ENCODE measurements at places on chromosomes 11 and 22. TPM values are rescaled to one million over a fixed set of nuclear protein-coding genes. Genes with fewer than 3 reads are reported as not detected.

Gene RASL10A
- 0.70 TPM for total RNA-seq

Gene MS4A4A
- not detected for total RNA-seq

Gene HORMAD2
- not detected for total RNA-seq

Gene NOX4
- total RNA-seq, result not detected

Gene YPEL4
- 2.4 TPM for total RNA-seq

Gene SYT12
- total RNA-seq, result not detected

Gene TXN2
- 42.7 TPM for total RNA-seq

Gene NAALAD2
- not detected for total RNA-seq

Gene POU2AF2
- total RNA-seq, result not detected

Gene IGLL1
- total RNA-seq, result not detected

Gene RCOR2
- 0.26 TPM for total RNA-seq

Gene PHOX2A
- total RNA-seq, result not detected

Gene FGF4
- total RNA-seq, result not detected

Gene PRR5
- 58.7 TPM for total RNA-seq

Gene CPSF7
- 117 TPM for total RNA-seq

Gene ARHGAP8
- total RNA-seq, result 2.0 TPM

Gene PTPRCAP
- 192 TPM for total RNA-seq

Gene PRG2
- total RNA-seq, result 0.44 TPM

Gene PPARA
- 11.4 TPM for total RNA-seq

Gene OR52N4
- total RNA-seq, result 3.8 TPM

Gene CCDC89
- 0.53 TPM for total RNA-seq

Gene MPZL2
- total RNA-seq, result 2.0 TPM

Gene GDPD5
- total RNA-seq, result 31.4 TPM

Gene GGTLC2
- total RNA-seq, result not detected

Gene MFRP
- not detected for total RNA-seq

Gene ART1
- total RNA-seq, result not detected

Gene C11orf42
- not detected for total RNA-seq

Gene SAMM50
- 33.2 TPM for total RNA-seq

Gene RIMBP3C
- total RNA-seq, result 3.9 TPM

Gene BATF2
- total RNA-seq, result 0.26 TPM

Gene SYT13
- 0.18 TPM for total RNA-seq

Gene HBE1
- 3.2 TPM for total RNA-seq

Gene CTSW
- total RNA-seq, result 66.4 TPM

Gene ABCC8
- not detected for total RNA-seq

Gene MMP12
- total RNA-seq, result not detected

Gene KRTAP5-1
- not detected for total RNA-seq

Gene ANKK1
- 4.6 TPM for total RNA-seq

Gene DCHS1
- total RNA-seq, result 4.9 TPM

Gene TSGA10IP
- total RNA-seq, result not detected

Gene TMEM126A
- 20.9 TPM for total RNA-seq

Gene NDUFS8
- total RNA-seq, result 101 TPM

Gene SLC22A6
- total RNA-seq, result not detected

Data from T-cell (primary cell).